ENCODE measurements at places on chromosomes 11 and 22.

DNA sequence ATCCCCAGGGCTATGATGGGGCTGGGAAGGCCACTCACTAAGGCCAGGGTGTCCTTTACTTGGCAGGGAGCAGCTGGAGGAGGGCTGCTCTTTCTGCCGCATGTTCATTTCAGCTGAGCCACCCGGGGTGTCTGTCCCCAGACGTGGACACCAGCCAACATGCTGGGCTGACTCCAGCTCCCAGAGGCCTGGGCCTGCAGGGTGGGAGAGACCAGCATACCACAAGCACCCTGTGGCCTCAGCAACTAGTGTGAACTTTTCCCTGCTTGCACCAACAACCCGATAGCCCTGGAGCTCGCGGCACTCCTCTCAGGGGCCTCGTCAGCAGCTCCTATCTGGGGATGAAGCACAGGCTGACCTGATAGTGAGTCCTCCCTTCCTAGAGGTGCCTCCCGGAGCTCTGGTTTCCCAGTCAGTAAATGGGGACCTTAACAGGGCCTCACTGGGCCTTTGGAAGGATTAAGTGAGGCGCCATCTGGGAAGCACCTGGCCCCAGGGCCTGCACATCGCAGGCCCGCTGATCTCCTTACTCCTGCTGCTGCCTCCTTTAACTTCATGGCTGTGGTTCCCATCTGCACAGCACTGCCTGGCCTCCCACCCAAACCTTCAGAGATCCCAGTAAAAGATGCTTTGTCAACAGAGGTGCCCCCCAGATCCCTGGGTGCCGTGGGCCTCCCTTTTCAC lies 83.4 kb downstream of the GALNT18 start:
- DNase-seq = no peak

DNA sequence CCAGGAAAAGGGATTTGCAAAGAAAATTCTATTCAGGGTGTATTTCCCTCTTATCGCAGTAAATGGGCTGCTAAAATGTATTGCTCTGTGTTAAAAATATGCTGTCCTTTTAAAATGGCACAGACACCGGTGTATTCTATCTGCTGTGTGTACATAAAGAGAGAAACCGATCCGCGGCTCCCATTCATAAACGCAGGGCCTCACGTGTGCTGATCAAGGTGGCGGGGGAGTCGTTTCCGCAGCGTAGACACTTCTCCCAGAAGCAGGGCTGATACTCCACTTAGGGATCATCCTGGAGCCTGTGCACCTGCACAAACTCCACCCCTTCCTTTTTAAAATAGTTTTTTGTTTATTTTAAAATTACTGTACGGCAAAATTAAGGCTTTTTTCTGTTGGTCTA lies 26.1 kb upstream of the IGSF9B start:
- DNase-seq = no peak

DNA sequence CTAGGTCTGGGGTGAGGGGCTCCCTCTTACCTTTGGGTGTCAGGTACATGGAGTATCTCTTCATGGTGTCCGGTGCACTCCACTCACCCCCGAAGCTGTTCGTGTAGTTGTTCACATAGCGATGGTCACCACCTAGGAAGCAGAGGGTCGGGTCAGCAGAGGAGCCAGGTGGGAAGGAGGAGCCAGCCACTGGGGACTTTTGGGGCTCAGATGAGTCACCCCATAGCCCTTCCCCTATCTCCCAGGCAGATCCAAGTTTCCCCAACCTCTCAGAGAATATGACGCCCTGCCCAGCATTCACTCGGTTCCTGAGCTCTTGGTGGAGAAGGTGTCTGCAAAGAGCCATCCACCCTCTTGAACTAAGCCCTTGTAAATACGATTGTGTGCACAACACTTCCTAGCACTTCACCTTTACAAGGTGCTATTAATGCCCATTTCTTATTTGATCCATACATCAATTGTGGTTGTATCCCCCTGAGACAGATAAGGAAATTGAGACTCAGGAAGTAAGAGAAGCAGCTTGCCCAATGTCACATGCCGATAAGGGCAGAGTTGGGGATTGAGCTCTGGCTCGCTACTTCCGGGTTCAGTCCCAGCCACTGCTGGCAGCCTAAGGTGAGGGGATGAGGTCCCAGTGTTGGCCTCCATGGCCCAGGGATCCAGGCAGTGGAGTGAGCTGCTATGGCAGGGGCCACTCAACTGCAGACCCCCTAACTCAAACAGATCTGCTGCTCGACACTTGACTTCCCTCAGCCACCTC lies 14.8 kb downstream of the TRIM29 start:
- DNase-seq = no peak

- no peak for DNase-seq
Observed at GRCh38 chr11:57402188-57403002, 11.9 kb upstream of the PRG2 start.

GRCh38 chr11:1100417-1101245 lies 26.0 kb downstream of the MUC2 start:
- DNase-seq = no peak

- DNase-seq = no peak
Observed at GRCh38 chr11:109155291-109155690, 266.7 kb upstream of the C11orf87 start.

GRCh38 chr22:42648368-42649245 lies 585 bp downstream of the CYB5R3 start:
- no peak for DNase-seq

DNA sequence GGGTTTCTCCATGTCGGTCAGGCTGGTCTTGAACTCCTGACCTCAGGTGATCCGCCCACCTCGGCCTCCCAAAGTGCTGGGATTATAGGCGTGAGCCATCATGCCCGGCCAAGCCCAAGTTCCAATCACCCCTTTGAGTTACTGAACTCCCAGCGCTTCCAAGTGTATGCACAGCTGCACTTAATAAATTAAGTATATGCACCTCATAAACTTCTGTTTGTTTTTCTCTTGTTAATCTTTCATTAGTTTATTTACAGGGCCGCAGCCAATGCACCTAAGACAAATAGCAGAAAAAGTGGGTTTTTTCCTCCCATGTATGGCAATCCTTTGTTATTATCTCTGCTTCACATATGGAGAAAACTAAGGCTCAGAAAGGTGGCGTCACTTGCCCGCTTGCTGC lies 21.3 kb downstream of the SYN3 start:
- no peak for DNase-seq

- DNase-seq = peak; percentile 70
Observed at GRCh38 chr11:57318178-57318577, 6.6 kb downstream of the TNKS1BP1 start.
